ENCODE measurements at places on chromosomes 1 and 21.

- DNase-seq, result no peak
Observed at GRCh38 chr1:47680815-47681475, 243.1 kb downstream of the FOXD2 start.

DNA sequence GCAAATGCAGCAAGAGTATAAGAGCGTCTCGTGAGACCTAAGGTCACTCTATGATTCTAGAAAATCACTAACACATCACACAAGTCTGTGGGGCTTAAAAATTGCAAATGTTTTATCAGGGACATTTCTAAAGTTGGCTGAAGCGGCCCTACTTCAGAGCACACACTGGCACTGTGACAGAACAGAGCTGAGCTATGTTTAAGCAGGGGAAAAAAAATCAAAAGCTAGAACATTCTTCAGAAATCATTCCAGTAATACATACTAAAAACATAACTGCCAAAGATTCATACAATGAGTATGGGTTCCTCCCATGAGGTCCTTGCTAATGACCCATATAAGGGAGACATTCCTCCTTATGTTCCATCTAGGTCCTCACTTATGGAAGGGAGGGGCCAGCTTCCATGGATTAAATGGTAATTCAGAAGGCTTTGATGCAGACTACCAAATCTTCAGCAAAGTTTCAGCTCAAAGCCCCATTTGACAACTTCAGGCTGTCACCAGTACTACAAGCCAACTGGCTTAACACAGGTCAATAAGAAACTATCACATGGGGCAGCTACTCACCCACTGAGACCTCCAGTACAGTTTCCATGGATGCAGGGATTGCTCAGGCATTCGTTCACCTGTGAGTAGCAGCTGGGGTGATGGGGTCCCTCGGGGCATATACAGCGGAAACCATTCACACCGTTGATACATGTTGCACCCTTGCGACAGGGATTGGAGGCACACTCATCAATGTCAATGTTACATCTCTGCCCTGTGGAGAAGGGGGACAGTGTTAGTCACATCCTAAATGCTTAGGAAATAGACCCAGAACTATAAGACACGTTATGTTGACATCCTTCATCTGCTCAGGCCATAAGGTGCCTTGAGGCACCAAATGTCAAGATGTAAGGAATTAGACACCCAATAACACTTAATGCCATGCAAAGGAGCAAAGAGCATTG lies 58.4 kb upstream of the ADAM30 start:
- DNase-seq, result no peak

DNA sequence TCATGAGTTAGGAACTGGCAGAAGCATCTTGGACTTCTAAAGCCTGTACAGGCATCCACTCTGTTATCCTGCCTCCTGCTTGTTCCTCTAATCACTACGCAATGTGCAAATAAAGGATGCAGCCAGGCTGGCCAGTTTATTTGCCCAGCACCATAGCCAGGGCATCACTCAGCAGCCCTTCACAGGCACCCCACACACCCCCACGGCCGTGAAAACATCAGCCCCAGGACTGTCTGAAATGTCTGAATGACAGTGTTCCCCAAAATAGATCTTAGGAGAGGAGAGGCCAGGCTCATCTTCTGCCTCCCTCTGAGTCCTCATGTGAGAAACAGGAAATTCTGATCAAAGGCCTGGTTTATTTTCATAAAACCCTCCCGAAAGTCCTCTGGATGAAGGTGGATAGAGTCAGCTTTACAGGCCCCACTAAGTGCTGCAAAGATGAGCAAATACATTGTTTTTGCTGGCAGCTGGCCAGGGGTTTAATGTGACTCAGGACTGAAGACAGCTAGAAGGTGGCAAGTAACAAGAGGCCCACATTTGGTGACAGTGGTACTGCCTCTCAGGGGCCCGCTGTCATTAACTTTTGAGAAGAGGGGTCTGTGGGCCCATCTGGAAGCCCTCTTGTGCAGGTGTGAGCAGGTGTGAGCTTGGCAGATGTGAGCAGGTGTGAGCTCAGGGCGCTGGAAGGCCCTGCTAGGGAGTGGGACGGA lies 32.9 kb downstream of the GRHL3 start:
- peak; percentile 23 for DNase-seq

DNA sequence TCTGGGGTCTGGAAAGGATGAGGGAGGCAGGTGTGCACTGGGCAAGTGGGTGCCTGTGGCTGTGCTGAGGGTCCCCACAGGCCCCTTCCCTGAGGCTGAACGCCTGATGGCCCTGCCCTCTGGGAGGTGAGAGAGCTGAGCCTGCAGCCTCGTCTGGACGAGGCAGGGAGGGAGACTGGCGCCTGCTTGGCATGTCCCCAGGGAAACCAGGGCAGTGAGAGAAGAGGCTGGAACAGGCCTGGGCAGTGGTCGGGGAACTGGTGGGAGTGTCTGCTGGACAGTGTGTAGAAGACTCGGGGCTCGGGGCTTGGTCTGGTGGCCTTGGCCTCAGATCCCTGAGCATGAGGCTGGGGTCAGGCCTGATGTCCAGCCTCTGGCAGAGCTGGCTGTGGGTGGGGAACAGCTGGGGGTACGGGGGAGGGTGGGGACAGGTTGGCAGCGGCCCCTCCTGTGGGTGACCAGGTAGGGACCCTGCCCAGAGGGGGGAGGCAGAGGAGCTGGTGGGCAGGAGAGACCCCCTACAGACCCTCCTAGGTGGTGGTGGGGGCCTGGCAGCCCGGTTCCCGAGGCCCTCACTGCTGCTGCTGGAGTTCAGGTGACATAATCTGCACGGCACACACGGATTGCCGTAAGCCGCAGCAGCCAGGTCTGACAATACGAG lies 30.8 kb upstream of the PLCH2 start:
- DNase-seq, result no peak

GRCh38 chr1:202858789-202859414 lies 30.0 kb downstream of the RABIF start:
- no peak for DNase-seq

DNA sequence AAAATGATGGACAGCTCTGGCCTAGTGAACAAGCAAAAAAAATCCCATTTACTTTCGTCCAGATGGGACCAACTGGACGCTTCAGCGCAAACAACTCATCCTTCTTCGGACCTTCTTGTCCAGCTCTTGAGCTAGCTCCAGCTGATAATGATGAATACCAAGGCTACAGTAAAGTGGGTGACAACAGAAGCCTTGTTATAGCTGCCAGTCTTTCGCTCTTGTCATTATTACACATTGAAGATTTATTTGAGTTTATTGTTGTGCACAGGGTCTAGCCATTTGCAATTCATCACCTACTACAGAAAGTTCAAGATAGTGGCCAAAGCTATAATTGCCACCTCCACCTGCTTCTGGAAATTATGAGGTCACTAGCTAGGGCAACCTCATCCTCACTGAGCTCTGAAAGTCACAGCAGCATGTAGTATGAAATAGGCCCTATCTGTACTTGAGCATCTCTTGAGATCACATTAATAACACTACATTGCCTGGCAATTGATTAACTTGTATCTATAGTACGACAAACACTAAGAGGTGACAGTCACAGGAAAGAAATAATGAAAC lies 76.9 kb downstream of the GPATCH2 start:
- DNase-seq, result no peak

- no peak for DNase-seq
Observed at GRCh38 chr21:45513741-45514310, 28.4 kb downstream of the SLC19A1 start.

DNA sequence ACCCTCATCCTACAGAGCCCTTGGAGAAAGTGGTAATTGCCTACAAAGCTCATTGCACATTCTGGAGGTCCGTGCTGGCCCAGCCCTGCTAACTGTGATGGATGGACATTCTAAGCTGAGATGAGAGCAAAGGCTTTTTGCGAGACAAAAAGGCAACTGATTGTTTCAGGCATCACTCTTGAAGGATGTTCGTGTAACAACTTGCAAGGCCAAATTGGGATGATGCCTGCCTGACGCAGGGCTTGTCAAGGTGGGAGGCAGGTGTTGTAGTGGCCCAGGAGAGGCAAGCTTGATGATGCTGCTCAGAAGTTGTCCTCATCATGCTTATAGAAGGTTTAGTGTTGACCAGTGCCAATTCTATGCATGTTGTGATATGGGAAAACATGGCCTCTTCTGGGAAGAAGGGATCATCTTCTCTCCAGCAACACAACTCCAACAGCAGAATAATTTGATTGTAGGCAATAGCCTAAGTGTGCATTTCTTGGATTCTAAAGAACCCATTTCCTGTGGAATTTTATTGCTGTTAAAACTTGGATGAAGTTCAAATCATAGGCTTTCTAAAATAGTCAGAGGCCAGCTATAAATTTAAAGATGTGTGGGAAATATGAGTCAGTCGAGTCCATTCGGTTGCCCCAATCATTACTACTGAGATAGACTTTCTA lies 102.5 kb upstream of the COA6 start:
- no peak for DNase-seq

DNA sequence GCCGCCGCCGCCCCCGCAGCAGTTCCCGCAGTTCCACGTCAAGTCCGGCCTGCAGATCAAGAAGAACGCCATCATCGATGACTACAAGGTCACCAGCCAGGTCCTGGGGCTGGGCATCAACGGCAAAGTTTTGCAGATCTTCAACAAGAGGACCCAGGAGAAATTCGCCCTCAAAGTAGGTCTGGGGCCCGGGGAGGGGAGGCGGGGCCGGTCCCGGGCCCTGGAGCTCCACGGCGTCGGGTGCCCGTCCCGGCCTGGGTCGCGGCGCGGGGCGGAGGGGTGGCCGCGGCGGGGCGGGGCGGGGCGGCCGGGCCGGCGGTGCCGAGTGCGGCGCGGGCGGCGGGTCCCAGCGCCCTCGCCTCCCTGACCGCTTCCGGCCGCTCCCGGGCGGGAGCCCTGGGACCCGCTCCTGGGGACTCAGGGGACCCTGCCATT lies 646 bp downstream of the MAPKAPK2 start:
- no peak for DNase-seq

- no peak for DNase-seq
Observed at GRCh38 chr21:33481314-33481943, 1.7 kb upstream of the TMEM50B start.

GRCh38 chr1:45998020-45998617 lies 134.3 kb downstream of the PIK3R3 start:
- no peak for DNase-seq

DNA sequence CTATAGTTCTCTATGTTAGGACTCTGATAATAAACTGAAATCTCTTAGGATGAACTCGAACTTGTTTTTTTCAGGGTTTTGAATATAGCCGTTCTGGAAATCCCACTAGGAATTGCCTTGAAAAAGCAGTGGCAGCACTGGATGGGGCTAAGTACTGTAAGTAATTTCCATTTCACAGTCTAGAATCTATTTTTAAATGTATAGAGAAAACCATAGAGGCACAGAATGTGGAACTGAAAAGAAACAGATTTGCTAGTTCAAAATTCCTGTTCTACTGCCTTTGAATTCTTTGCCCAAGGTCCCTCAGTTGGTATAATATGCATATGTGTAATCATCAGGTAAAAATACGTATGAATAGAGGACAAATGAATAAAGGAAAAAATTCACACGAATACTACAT lies 4.8 kb downstream of the CTH start:
- no peak for DNase-seq

GRCh38 chr1:222931023-222931422 lies 116.2 kb downstream of the DISP1 start:
- no peak for DNase-seq

- no peak for DNase-seq
Observed at GRCh38 chr21:42025376-42026081, 15.4 kb upstream of the ZBTB21 start.

DNA sequence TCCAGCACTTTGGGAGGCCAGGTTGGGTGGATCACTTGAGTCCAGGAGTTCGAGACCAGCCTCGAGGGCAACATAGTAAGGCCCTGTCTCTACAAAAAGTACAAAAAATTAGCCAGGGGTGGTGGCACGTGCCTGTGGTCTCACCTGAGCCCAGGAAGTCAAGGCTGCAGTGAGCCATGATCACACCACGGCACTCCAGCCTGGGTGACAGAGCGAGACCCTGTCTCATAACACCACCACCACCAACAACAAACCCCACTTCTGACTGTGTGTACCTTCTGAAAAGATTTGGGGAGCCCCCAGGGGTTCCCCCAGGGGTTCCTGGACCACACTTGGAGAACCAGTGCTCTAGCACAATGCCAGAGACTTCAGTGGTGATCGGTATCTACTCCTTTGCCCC lies 29.9 kb downstream of the NUAK2 start:
- DNase-seq, result no peak

DNA sequence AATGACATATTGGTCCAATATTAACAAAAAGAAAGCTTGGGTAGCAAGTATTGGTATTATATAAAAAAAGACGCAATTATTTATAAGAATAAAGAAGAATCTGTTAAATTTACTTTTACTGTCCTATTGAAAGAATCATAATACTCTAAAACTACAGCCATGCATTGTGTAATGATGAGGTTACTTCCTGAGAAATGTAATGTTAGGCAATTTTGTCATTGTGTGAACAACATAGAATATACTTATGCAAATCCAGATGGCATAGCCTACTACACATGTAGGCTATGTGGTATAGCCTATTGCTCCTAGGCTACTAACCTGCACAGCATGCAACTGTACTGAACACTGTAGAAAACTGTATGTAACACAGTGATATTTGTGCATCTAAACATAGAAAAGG lies 121.2 kb upstream of the PTGFR start:
- DNase-seq, result no peak

DNA sequence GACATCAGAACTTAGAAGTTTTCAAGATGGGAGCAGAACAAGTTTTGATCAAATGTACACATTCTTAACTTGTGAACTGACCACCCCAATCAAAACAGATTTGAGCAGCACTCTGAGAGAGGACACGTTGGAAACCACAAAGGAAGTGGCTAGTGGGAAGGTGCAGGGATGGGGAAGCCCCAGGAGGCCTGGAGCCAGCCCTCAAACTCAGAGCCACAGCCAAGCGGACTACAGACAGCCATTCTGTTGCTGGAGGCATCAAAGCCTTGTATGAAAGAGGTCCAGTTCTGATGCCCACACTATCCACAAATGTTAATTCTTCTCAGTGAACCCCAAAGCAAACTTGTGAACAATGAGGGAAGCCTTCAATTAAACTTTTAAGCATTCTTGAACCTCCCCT lies 143.6 kb upstream of the RAB4A start:
- DNase-seq, result no peak

DNA sequence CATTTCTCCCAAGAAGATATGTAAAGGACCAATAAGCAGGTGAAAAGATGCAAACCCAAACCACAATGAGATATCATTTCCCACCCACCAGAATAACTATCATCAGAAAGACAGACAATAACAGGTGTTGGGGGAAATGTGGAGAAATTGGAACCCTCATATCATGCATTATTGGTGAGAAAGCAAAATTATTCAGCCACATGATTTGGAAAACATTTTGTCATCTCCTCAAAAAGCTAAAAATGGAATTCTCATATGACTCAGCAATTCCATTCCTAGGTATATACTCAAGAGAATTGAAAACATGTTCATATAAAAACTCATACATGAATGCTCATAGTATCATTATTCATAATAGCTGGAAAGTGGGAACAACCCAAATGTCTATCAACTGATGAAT lies 25.1 kb upstream of the RNF186 start:
- DNase-seq, result no peak

- no peak for DNase-seq
Observed at GRCh38 chr1:39964552-39964951, 9.6 kb downstream of the MFSD2A start.

DNA sequence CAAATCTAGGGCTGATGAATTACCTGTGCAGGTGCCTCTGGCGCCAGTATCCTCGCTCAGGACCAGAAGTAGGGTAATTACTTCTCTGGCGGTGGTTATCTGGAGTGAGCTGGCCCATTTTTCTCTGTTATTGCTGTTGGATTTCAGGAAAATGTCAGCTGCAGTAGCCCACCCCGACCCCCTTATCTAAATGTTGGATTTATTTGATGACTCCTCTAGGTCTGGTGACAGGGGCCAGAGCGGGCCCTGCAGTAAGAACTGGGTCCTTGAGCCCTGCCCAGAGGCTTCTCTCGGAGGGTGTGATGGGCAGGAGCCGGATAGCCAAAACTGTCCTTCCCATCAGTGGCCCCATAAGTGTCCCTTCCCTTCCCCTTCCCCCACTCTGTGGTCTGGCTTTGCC lies 384.3 kb downstream of the PTPRU start:
- no peak for DNase-seq
